ENCODE measurements at places on chromosomes 12 and 14.
A peak's percentile ranks its signal among the peaks of the same experiment; 100 is the strongest.

- DNase-seq, result no peak
Measured at GRCh38 chr12:73308747-73309146, 1036.6 kb downstream of the TRHDE start.

DNA sequence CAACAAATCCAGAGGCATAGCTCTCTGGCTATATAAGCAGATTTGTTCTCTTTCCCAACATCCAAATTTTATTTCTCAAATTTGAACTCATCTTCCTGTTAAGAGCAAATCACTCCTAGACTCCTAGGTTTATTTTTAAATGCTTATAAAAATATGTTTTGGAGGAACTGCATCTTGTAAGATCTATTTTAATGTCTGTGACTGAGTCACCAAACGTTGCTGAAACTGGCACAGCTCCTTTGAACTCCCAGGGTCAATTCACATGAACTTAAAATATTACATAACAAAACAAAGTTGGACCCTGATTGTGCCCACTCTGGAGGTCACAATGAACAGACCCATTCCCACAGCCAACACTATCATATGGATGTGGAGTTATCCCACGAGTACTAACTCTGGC is 23.9 kb downstream of the ANAPC7 start:
- DNase-seq, result no peak

- DNase-seq, result no peak
Measured at GRCh38 chr14:81095539-81095938, 125.2 kb downstream of the GTF2A1 start.

DNA sequence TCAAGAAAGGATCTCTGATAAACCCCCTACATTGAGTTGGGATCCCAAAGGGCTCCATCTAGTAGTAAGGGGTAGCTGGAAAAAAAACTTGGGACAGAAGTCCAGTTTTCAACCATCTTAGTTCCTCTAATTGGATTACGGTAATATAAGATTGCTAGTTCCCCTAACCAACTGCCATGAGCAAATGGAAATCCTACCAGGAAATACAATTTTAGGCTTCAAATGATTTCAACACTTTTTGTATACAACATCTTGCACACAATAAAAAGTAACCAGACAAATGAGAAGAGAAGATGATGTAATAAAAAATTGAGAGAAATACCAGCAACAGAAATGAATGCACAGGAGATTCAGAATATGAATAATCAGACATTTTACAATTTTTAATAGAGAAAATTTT is 73.0 kb downstream of the TSHR start:
- no peak for DNase-seq

DNA sequence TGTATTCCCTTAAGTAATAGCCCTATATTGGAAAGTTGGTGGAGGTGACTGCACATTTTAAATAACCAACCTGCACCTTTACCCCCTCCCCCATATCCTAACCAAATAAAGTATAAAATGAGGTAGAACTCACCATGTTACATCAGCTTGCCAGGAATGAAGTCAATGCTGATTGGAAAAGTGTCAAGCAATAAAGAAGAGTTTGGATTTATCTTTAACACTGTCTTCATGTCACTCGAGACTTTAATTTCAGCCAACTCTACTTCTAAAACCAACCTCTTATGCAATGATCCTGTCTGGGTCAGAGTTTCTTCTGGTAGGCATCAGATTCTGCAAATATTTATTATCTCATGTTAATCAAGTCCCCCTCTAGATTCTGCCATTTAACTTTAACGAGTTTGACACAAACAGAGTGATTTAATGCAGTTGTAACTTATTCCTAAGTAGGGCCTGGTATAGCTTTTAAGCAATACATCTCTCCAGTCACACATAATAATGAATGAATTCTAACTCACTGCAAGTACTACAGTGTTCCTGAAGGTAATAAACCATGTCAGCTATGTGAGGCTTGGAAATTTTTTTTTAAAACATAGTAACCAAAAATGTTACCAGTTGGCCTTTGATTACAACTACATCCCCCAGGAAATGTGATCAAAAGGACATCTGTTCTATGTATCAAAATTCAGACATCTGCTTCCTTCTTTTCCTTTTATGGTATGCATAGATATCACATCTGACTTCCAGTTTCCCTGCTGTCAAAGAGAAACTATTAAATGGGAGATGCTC is 98.7 kb downstream of the ERGIC2 start:
- DNase-seq, result no peak

- DNase-seq, result no peak
Measured at GRCh38 chr12:77816196-77816595, 14.5 kb upstream of the NAV3 start.

GRCh38 chr14:22536853-22537338 is 52.1 kb downstream of the DAD1 start:
- DNase-seq, result peak; percentile 96

GRCh38 chr14:50964683-50965390 is 20.6 kb upstream of the PYGL start:
- DNase-seq, result no peak

DNA sequence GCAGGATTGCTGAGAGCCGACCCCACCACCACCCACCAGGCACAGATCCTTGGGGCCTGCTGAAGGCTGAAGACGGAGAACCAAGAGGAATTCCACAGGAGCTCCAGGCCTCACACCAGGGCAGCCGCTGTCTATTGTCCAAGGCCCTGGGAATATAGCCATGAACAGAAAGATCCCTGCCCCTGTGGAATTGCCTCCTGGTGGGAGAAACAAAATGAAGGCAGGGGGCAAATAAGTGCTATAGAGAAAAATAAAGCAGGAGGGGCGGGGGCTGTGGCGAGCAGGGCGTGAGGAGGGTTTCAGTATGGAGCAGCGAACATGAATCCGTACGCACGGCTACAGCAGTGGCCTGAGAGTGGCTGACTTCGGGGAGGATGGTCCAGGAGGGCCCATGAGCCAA is 96.1 kb downstream of the EML1 start:
- no peak for DNase-seq

DNA sequence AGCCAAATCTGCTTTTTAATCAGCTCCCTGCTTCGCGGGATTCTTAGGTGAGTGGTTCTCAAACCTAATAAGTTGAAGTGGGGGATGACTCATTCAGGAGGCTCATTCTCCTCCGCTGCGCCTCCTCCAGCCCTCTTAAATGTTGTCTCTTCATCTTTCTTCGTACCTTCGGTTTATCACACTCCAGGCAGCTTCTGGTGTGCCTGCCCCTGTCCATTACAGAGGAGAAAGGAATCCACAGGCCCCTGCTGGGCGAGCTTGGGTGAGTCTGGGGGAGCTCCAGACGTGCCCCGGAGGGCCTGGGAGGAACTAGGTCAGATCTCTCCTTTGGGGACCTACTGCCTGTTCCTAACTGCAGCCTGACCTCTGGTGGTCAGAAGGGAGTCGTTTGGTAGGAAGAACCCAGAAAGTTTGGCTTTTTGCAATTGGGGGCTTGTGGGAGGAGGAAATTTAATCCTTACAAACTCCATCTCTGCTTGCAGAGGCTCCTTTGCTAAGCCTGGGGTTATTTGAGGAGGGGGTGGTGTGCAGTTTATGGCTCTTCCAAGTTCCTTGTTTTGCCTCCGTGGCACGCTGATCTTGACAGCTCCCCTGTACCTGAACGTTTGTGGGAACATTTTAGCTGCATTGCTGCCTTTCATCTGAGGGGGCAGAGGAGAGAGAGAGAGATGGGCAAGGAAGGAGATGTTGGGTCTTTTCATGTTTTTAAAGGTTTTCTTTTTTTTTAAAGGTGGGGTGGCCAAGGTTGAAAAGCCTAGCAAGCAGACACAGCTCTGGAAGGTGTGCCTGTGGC is 84.1 kb upstream of the GNG2 start:
- DNase-seq, result peak; percentile 53

DNA sequence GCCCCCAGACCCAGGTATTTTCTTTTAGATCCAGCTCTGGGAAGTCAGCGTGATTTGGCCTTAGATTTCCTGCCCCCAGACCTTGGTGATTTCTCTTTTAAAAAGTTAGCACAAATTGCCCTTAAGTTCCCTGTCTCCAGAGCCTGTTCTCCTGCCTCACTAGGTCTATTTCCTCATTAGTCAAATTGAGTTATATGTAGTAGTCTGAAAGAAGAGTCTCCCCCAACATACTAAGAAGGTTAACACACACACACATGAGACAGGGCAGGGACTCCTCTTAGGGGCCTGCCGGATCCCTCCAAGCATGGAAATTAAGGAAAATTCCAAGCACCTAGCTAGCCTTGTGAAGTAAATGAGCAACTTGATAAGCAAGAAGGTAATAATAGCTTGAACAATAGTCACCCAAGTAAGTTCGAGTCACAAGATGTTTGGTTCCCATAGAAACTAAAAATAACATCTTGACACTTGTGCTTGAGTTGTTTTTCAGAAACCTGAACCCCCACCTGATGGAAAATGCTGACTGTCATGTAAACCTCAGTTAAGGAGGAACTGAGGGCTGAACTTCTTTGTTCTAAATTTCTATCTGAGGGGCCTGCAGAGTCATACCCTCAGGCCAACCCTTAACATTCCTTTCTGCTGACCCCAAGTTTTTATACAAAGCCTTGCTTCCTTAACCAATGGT is 51.6 kb downstream of the CAND1 start:
- no peak for DNase-seq

DNA sequence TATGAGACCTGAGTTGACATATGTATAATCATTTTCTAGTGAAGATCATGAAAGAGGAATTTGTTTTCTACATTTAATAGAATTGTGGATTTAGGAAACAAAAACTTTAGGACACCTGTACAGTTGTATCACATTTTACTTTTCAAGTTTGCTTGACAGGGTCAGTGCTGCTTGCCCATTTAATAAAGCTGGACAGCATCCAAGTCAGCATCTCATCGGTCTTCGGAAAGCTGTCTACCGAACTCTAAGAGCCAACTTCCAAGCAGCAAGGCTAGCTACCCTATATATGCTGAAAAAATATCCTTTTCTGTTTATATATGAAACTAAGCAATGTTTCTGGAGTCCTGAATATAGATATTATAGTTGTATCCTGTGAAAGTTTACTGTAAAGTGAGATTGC is 52.3 kb downstream of the VEZT start:
- DNase-seq, result no peak

DNA sequence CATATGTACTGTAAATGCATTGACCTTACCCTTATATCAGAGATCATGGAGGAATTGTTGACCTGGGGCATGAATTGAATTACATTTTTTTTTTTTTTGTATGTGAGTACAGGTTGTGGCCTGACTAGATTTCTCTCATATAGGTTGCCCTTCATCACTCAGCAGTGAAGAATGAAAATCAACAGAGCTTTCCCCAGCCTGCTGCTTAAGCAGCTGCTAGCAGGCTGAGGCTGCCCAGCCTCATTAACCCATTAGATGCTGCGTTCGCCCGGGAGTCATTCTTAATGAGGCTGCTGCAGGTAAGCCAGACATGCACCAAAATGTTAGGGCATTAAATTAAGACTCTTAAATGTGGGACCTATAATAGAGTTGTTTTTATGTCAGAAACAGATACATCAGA is 236.0 kb downstream of the ETNK1 start:
- no peak for DNase-seq
